Lung microvascular endothelial cell (primary cell): ENCODE measurements at places on chromosomes 6 and 20. TPM values are rescaled to one million over a fixed set of nuclear protein-coding genes. Genes with fewer than 3 reads are reported as not detected.

GRCh38 chr20:53150532-53150931 is 178.4 kb downstream of the TSHZ2 start:
- DNase-seq: no peak

DNA sequence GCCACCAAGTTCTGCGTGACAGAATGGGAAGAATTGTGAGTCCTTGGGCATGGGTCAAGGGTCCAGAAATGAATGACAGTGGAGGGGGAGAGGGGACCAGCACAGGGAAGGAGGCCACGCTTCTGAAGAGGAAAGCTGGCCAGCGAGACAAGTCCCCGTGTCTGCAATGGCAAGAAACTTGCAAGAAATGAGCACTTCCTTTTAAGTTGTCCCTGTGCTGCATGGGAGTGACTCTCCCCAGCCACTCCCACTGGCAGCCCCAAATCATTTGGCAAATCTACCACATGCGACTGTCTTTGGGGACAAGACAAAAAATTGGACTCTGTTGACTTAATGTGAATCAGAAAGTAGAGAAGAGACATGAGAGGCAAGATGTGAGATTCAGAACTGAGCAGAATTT is 242.2 kb upstream of the RREB1 start:
- no peak for DNase-seq

The HCK gene
- not detected in 2 replicates for total RNA-seq

DNA sequence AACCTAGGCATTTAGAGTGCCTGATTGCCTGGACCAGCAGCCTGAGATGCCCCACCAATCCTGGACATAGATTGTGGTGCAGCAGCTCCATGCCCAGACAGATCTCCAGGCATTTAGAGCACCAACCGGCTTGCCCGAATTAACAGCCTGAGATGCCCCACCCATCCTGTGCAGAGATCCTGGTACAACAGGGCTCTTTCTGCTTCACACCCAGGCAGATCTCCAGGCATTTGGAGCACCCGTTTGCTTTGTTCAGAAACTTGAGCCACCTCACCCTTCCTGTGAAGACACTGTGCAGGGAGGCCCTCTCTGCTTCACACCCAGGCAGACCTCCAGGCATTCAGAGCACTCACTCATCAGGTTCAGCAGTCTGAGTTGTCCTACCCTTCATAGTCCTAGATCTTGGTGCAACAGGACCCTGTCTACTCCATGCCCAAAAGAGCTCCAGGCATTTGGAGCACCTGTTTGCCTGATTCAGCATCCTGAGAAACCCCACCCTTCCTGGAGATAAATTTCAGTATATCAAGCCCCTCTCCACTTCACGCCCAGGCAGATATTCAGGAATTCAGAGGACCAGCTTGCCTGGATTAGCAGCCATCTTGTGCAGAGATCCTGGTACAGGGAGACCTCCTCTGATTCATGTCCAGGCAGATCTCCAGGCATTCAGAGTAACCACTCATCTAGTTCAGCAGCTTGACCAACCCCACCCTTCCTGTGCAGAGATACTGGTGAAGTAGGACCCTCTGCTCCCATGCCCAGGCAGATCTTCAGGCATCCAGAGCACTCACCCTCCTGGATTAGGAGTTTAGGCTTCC is 189.2 kb upstream of the FERMT1 start:
- no peak for DNase-seq

The PRKN gene
- under 0.01 and 0.40 TPM in 2 replicates for total RNA-seq

DNA sequence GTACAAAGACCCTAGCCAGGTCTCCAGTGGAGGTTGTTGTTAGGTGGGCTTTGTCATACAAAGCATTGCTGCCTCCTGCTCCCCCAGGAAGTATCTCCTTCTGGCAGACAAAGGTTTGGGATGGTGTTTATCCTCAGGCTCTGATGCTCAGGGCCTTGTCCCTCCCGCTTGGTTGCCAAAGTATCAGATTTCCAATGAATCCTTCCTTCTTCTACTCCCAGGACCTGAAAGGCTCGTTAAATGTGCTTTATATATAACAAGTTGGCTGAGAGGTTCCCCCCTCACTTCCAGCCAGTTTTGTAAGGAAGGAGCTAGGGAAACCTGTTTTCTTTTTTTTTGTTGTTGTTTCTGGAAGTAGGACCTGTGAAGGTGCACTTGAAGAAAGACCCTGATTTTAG is 14.4 kb downstream of the PTK7 start:
- DNase-seq: no peak

DNA sequence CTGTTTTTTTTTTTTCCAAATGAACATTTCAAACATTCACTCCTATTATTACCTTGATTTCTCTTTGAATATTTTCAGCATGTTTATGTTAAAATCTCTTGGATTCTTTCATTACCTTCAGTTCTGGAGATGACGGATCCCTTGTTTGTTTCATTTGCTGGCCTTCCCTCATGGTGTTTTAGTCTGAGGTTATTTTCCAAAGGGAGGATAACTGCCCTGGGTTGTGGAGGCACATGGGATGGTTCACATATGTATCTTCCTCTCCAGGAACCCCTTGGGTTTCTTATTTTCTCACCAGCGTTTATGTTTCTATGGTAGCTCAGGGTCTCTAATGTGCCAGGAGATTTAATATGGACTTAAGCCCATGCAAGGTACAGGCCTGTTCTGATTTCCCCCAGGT is 36.3 kb downstream of the ECT2L start:
- no peak for DNase-seq

GRCh38 chr20:10644458-10645204 is 29.2 kb downstream of the JAG1 start:
- no peak for DNase-seq

The PSORS1C2 gene
- total RNA-seq: not detected in 2 replicates

DNA sequence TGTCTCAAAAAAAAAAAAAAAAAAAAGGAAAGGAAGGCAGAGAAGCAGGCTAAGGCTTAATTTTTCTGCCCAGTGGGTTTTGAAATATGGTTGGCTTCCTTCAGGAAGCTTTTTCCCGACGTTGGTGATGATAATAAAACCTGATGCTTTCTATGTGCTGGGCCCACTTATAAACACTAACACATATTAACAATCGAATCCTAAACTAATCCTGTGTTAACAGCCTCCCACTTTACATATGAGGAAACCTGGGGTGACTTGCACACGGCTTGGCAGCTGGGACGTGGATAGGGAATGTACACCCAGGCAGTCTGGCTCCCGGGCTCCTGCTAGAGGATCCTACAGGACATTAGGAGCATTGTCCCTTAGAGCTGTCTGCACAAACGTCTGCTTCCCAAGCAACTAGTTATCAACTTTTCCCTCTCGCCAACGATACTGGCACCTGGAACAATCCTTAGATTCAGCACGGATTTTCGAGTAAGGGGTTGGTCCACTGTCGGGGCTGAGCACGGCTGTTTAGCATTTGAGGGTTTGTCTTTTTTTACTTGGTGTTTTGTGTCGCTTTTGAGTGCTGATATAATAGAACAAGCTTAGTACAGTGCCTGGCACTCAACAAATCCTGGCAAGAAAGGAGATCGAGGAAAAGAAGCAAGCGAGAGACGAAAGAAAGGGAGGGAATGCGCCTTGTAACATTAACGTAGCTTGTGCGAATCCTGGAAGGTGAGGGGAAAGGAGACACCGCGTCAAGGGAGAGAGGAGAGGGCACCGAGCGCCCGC is 622 bp upstream of the KIZ start:
- peak; percentile 48 for DNase-seq

DNA sequence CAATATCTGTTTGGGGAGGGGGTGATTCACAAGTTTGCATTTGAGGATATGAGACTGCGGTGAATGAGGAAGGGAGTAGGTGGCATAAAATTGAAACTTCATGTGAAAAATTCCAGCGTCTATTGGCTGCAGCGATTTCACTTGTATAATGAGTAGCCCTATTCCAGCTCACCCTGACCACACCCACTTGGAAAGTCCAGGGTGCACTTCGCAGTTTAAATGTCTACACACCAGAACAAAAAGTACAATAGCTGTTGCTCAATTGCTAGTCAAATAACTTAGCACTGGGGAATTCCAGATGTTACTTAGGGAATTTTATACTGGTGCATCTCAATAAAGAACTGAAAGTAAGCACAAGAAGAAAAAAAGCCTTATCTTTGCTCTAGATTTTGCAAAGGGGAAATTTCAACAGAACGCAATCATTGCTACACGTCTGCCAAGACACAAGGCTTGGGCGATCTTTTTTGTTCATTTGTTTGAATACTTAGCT is 6.3 kb downstream of the TNFAIP3 start:
- DNase-seq: peak; percentile 89

GRCh38 chr6:40398034-40398691 is 189.0 kb downstream of the LRFN2 start:
- no peak for DNase-seq

DNA sequence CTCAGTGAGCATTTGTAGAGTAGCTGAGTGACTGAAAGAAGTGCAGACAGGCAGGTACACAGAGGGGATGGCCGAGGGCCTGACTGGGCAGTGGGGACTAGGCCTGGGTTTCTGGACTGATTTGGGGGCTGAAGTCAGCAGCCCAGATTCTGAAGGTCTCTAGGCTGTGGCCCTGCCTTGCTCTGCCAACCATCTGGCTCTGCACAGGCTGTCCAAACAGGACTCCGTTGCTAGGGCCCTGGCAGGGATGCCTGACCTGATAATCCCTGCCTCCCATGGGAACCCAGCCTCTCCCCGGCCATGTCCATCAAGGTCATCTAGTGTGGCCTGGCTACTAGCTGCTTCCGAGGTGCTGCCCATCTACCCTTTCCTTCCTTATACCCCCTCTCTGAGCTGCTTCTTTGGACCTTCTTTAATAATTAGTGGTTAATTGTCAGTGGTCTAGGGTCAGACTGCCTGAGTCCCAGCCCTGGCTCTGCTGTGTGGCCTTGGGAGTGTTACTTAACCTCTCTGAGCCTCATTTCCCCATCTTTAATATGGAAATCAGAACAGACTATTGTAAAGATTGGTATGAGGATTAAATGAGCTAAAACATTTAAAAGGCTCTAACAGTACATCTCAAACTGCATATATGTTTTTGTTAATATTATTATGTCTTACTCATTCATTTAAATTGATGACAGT is 137.9 kb downstream of the VEGFA start:
- DNase-seq: no peak

GRCh38 chr6:169556758-169557548 is 144.9 kb downstream of the WDR27 start:
- no peak for DNase-seq

GRCh38 chr6:49514571-49515484 is 15.1 kb downstream of the GLYATL3 start:
- no peak for DNase-seq

DNA sequence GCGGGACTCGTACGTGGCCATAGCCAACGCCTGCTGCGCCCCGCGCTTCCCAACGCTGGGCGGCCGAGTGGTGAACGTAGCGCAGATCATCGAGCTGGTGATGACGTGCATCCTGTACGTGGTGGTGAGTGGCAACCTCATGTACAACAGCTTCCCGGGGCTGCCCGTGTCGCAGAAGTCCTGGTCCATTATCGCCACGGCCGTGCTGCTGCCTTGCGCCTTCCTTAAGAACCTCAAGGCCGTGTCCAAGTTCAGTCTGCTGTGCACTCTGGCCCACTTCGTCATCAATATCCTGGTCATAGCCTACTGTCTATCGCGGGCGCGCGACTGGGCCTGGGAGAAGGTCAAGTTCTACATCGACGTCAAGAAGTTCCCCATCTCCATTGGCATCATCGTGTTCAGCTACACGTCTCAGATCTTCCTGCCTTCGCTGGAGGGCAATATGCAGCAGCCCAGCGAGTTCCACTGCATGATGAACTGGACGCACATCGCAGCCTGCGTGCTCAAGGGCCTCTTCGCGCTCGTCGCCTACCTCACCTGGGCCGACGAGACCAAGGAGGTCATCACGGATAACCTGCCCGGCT is 3.4 kb downstream of the SLC32A1 start:
- DNase-seq: no peak

The PNLDC1 gene
- not detected in 2 replicates for total RNA-seq

DNA sequence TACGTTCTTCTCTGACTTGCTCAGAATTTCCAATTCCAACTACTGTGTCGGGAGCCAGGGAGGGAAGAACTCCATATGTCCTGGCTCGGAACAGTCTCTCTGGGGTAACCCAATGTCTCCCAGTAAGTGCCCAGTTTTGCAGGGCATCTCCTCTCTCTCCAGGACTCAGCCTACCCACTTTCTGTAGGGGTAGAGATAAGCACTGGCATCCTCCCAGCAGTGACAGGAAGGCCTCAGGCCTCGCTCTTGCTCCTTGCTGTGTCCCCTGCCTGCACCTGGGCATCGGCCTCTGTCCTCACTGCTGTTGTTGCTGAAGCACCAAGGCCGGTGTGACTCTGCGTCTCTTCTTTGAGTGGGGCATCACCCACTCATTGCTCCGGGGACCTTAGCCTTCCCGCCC is 388.9 kb upstream of the JARID2 start:
- DNase-seq: no peak

- no peak for DNase-seq
These were observed 229.8 kb upstream of the SASH1 start for GRCh38 chr6:148112851-148113319.

GRCh38 chr6:11974089-11974488 is 38.0 kb upstream of the HIVEP1 start:
- no peak for DNase-seq

GRCh38 chr20:58308290-58308679 is 1.2 kb upstream of the RAB22A start:
- DNase-seq: no peak

DNA sequence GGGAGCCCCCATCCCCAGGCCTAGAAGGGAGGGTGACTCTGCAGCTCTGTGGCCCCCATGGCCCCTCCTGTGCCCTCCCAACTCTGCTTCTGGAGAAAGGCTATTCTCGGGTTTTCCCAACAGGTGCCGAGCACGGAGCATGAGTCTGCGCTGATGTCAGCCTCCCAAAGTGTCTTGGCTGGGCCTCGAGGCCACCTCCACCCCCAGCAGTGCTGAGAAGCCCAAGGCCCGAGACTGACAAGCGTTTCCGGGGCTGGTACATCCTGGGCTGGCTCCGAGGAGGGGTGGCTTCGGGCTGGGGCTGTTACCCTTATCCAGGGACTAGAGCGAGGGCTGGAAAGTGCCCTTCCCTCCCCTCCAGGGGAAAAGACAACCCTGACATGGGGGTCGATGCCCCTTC is 60.2 kb upstream of the GATA5 start:
- DNase-seq: no peak

GRCh38 chr6:71387179-71387578 is 98.6 kb downstream of the OGFRL1 start:
- DNase-seq: no peak

DNA sequence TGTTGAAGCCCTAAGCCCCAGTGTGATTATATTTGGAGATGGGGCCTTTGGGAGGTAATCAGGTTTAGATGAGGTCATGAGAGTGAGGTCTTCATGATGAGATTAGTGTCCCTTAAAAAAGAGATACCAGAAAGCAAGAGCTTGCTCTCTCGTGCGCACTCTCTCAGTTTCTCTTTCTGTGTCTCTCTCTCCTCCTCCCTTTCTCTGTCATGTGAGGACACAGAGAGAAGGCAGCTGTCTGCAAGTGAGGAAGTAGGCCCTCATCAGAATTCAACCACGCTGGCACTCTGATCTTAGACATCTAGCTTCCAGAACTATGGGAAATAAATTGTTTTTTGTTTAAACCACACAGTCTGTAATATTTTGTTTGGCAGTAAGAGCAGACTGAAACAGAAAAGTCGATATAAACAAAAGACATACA is 180.5 kb downstream of the IBTK start:
- DNase-seq: peak; percentile 76

- no peak for DNase-seq
These were observed 21.6 kb upstream of the TULP4 start for GRCh38 chr6:158290659-158291058.

GRCh38 chr6:166815629-166816028 is 140.7 kb downstream of the RNASET2 start:
- DNase-seq: peak; percentile 15

The PTCRA gene
- total RNA-seq: not detected in 2 replicates

The SPATA25 gene
- total RNA-seq: 0.44 and 0.79 TPM in 2 replicates

The CFAP206 gene
- under 0.01 and 0.22 TPM in 2 replicates for total RNA-seq

The OOEP gene
- total RNA-seq: under 0.01 TPM in 1 of 2 replicates, not detected in the other

- DNase-seq: no peak
These were observed 5.7 kb downstream of the THBS2 start for GRCh38 chr6:169247991-169248390.

The PRSS35 gene
- not detected in 2 replicates for total RNA-seq
